Activated CD4-positive, alpha-beta T cell treated with anti-CD3 and anti-CD28 coated beads, Interleukin-2, amount 50 U/mL, for 24 hours (primary cell): ENCODE measurements at places on chromosomes 11 and 22.

GRCh38 chr11:21909145-21909544 is 283.7 kb upstream of the ANO5 start:
- DNase-seq = no peak

GRCh38 chr11:74388678-74389327 is 9.4 kb downstream of the PGM2L1 start:
- DNase-seq = peak; percentile 18

- no peak for DNase-seq
These were observed 8.5 kb upstream of the ME3 start for GRCh38 chr11:86680716-86681482.

GRCh38 chr22:31284281-31285155 is 7.8 kb downstream of the PIK3IP1 start:
- DNase-seq = no peak

GRCh38 chr11:78039919-78040671 is 17.0 kb upstream of the KCTD14 start:
- no peak for DNase-seq

GRCh38 chr22:30605449-30606110 is 1.4 kb upstream of the TCN2 start:
- DNase-seq = no peak

DNA sequence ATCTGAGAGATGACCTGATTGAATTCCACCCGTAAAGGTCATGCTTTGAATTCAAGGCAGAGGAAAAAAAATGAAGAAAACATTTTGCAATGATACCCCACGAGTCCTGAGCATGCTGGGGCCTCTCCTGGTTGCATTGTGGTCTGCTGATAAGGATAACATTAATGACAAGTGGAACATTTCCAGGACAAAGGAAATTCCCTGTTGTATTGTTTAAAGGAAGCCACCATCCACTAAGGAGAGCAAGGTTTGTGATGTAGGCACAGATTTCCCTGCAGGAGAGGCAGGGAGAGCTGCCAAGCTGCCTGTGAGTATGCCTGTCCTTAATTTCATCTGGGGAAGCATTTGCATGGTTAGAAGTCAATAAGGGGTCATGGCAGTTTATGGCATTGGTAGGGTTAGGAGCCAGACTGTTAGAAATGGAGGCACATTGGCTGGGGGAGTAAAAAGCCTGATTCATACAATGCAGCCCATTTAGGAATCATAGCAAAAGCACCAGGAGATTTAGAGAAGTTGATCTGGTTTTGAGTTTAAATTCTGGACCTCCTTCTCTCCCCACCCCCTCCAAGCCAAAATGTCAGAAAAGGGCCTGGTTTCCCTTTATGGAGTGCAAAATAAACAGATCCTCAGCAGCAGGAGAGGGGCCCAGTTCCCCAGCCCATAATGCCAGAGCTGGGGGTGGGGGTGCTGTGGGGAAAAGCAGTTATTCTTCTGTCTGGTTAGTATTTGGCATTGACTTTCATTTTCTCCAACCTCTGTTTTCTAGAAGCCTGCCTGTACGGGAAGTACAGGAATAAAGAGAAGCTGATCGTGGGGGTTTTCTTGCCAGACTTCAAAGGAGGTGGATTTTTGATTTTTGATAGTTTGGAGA is 22.1 kb downstream of the FLI1 start:
- no peak for DNase-seq
